ENCODE measurements at places on chromosomes 2 and 18.

GRCh38 chr2:126656431-126657147, 631 bp downstream of the GYPC start:
- no peak for DNase-seq

DNA sequence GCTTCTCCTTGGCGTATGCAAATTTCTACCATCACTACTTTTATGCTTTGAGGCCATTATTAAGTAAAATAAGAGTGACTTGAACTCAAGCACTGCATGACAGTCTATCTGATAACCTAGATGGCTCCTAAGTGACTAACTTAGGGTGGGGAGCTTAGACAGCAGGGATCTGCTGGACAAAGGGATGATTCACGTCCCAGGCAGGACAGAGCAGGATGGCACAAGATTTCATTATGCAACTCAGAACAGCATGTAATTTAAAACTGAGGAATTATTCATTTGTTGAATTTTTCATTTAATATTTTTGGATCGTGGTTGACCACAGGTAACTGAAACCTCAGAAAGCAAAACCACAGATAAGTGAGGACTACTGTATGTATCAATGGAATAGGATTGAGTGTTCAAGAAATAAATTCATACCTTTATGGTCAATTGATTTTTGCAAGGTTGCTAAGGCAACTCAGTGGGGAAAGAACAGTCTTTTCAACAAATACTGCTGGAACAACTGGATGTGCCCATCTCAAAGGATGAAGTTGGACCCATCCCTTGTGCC, 115.3 kb downstream of the MBD2 start:
- DNase-seq = no peak

GRCh38 chr2:172323861-172324597, 103.4 kb upstream of the ITGA6 start:
- DNase-seq = no peak

- no peak for DNase-seq
Observed at GRCh38 chr18:67805261-67805660, 288.7 kb upstream of the DSEL start.
